NCI-H774 (cell line): ENCODE measurements at places on chromosomes 2 and 18.

- DNase-seq, result no peak
Measured at GRCh38 chr2:43169987-43170386, 56.4 kb downstream of the ZFP36L2 start.

DNA sequence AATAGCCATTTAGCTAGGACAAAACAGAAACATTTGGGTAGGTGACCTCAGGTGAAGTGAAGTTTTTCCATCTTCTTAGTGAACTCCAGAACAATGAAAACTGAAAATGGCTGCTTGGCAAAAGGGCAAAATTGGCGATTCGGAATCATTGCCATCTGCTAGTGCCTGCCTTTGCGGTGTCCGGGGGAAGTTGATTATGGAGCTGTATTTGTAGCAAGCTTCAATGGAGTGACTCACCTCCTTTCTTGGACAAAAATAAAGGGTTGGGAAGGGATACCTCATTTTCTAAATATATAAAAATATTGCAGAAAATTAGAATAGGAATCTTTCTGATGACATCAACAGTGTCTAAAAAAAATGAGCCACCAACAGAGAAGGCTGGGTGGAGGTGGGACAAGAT is 460.5 kb downstream of the TGIF1 start:
- no peak for DNase-seq

GRCh38 chr2:241680827-241681599 is 5.6 kb downstream of the DTYMK start:
- DNase-seq, result no peak

GRCh38 chr2:56113382-56113975 is 70.3 kb upstream of the CCDC85A start:
- DNase-seq, result no peak
